ENCODE measurements at places on chromosomes 6 and 20. TPM values are rescaled to one million over a fixed set of nuclear protein-coding genes. Genes with fewer than 3 reads are reported as not detected.

OR2J3 gene
- not detected for total RNA-seq

- no peak overlapping the region for H3K4me3 ChIP-seq
- no peaks in the 10 kb centered on the region for H3K36me3 ChIP-seq
- no peak overlapping the region for H3K27ac ChIP-seq
- no peak for DNase-seq
- H3K27me3 ChIP-seq = peaks cover 8% of the 10 kb centered on the region
These were observed 219.0 kb downstream of the BMP7 start for GRCh38 chr20:57047281-57048026.

DNA sequence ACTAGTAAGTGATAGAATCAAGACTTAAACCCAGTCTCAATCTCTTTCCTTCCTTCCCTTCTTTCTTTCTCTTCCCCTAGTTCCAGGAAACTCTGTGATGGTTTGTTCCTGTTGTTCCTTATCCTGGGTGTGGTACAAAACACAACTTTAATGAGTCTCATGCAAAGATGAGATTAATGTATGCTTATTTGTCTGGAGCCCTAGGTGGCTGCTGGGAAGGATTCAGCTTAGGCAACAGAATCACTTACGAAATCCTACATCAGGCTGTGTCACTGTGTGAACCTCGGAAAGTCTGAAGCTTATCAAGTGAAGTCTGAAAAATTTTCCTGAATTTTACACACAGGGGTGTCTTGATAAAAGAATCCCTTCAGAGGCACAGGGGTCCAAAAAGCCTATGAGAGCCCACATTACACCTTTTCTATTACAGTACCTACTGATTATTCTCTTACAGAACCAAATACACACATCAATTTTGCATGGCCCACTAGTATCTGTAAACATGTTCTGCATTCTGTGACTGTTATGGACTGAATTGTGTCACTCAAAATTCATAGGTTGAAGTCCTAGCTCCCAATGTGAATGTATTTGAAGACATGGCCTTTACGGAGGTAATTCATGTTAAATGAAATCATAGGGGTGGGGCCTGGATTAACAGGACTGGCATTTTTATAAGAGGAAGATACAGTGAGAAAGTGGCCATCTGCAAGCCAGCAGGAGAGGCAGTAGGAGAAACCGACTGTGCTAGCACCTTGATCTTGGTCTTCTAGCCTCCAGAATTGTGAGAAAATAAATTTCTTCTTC is 144.7 kb downstream of the MYB start:
- peaks cover 6% of the 10 kb centered on the region for H3K4me1 ChIP-seq
- H3K27ac ChIP-seq = no peak overlapping the region
- no peaks in the 10 kb centered on the region for H3K36me3 ChIP-seq
- no peak overlapping the region for H3K4me3 ChIP-seq
- H3K27me3 ChIP-seq = no peaks in the 10 kb centered on the region

DEFB110 gene
- total RNA-seq = not detected

GGTLC1 gene
- total RNA-seq = not detected

HMGA1 gene
- total RNA-seq = 18.3 TPM

GRCh38 chr6:161214722-161215121 is 59.1 kb downstream of the AGPAT4 start:
- H3K4me3 ChIP-seq = no peak overlapping the region
- no peaks in the 10 kb centered on the region for H3K4me1 ChIP-seq
- H3K36me3 ChIP-seq = no peaks in the 10 kb centered on the region
- H3K27me3 ChIP-seq = no peaks in the 10 kb centered on the region
- H3K27ac ChIP-seq = no peak overlapping the region

DNA sequence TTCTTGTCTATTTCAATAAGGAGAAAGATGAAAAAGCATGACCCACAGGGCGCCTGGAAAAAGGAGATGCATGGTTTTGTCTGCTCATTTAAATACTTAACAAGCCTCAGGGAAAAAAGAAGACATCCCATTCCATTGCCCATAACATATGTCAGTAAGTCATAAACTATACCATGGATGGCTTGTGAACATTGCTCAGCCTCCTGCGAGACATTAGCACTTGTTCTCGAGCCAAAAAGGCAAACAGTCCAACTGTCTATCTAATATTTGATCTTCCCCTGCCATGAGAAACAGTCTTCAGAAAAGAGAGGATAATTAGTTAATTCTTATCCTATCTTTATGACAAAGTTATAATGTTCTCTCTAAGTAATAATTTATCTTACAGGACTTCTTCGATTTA is 527.4 kb downstream of the HACE1 start:
- H3K27ac ChIP-seq = no peak overlapping the region
- H3K4me3 ChIP-seq = no peak overlapping the region
- H3K36me3 ChIP-seq = no peaks in the 10 kb centered on the region
- DNase-seq = no peak
- no peaks in the 10 kb centered on the region for H3K27me3 ChIP-seq

DNA sequence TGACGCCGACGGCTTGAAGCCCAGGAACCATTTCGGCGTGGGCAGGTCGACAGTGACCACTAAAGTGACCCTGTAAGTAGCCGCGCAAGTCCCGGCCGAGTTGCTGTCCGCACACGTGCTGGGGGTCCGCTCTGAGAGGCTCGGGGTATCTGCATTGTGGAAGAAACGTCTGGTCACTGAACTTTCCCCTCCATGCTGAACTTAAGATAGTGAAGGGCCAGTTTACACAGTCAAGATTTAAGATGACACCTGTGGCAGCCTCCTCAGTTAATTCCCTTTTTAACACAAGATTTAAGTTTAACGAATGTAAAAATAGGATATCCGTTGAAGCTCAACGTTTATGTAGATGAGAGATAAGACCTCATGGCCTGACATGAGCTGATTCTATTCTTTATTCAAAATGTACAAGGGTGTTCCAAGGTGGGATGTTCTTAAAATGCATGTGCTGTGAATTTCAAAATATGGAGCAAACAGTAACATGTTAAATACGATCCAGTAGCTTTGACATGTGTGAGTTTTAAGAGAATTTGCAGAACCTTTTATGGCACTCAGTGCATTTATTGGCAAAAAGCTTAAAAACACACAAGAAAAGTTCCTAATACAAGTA is 116.2 kb downstream of the RTN4IP1 start:
- H3K36me3 ChIP-seq = no peaks in the 10 kb centered on the region
- peaks cover 14% of the 10 kb centered on the region for H3K27me3 ChIP-seq
- no peak for DNase-seq
- peaks cover 23% of the 10 kb centered on the region for H3K4me1 ChIP-seq

TCP11 gene
- total RNA-seq = 0.40 TPM

DNA sequence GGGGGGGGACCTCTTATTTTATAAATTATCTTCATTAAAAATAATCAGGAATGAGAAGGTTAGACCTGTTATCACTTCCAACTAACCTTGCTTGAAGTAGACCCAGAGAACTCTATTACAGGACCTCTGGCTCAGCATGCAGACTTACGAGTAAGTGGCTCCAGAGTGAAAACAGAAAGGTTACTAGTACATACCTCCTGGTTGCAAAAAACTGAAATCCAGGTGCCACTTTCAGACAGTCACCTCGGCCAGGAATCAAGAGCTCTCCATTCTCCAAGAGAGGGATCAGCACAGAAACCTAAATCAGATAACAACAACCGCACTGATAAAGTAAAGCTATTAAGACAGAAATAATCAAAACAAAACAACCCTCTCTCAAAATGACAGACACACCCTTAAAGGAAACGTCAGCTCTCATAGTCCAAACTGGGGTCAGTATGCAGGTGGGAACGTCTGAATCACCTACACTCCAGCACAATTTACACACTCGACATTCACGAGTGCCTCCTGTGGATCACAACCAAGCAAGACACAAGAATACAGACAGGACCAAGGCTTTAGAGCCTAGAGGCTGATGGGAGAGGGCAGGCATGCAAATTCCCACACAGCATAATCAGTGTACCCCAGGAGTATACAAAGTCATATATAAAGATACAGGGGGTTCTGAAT is 31.8 kb downstream of the MDN1 start:
- peaks cover 59% of the 10 kb centered on the region for H3K36me3 ChIP-seq
- H3K4me1 ChIP-seq = no peaks in the 10 kb centered on the region
- no peaks in the 10 kb centered on the region for H3K27me3 ChIP-seq
- no peak overlapping the region for H3K27ac ChIP-seq
- no peak for DNase-seq

FILIP1 gene
- 3.2 TPM for total RNA-seq

DNA sequence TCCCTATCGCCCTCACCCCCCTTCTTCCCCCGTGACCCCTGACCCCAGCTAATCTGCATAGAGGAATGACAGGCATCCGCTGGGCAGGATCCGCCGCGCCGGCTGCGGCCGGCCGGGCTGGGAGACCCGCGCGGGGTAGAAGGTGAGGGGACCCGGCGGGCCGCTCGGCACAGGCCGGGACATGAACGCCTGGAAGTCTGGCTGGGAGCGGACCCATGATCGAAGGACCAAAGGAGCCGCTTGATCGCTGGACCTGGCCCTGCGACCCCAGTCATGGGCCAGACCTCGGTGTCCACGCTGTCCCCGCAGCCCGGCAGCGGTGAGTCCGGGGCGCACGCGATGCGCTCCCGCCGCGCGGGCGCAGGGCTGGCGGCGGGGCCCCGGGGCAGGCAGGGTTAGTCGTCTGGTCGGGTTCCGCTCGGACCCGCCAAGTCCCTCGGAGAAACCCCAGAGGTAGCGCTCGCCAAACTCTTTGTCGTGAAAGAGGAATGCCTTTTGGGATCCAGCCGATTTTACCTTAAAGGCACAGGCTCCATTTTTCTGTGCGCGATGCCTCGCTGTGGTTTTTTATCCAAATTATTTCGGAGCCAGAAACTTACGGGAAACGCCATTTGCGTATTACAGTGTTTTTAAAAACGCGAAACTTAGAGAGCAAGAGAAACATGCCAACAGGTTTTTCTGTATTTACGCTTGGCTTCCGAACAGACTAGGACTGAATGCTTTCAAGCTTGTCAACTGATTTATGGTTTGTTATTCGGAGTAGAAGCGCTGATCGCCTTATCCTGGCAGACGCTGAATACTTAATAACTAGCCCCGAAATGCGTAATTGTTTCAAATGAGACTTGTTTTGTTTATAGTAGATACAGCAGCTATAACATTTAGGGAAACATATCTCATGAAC is at the start of gene PHACTR2:
PHACTR2 (plus strand) TSS at position 75 of the 901 bp plus-strand sequence; CDS start at position 274, 199 bp downstream.
- peak; percentile 86 for DNase-seq
- H3K27ac ChIP-seq = peak within 1 kb of the TSS; percentile 97
- H3K36me3 ChIP-seq = no peaks in the 10 kb centered on the region
- no peaks in the 10 kb centered on the region for H3K27me3 ChIP-seq
- peaks cover 3% of the 10 kb centered on the region for H3K4me1 ChIP-seq

- H3K27ac ChIP-seq = no peak overlapping the region
- H3K4me1 ChIP-seq = peaks cover 4% of the 10 kb centered on the region
- no peak overlapping the region for H3K4me3 ChIP-seq
- peaks cover 32% of the 10 kb centered on the region for H3K36me3 ChIP-seq
These were observed 16.7 kb upstream of the TBC1D20 start for GRCh38 chr20:478949-479429.

DNA sequence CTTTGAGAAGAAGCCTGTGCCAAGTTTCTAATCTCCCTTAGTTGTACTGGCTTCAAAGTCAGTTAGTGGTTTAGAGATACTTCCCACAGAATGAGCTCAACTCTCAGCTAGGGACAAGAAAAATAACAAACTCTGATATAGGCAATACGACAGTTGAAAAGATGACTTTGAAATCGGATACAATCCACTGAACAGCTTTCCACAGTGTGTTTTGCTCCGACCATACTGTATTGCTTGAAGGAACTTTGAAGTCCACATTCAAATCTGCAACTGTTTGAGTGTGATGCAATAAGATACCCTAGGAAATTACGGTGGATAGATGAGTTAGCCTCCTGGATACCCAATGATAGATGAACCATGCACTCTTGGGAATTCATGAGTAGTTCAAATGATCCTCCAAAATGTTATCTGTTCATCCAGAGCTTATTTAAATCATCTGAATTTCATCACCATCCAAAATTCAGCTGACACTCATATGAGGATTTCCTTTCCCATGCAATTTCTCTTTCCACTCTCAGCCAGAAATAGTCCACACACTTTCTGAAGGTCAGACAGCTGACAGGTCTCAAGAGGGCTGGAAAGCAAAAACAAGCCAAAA is 443.8 kb downstream of the HAO1 start:
- no peak overlapping the region for H3K27ac ChIP-seq
- H3K27me3 ChIP-seq = no peaks in the 10 kb centered on the region
- no peak overlapping the region for H3K4me3 ChIP-seq

IL17F gene
- not detected for total RNA-seq

DNA sequence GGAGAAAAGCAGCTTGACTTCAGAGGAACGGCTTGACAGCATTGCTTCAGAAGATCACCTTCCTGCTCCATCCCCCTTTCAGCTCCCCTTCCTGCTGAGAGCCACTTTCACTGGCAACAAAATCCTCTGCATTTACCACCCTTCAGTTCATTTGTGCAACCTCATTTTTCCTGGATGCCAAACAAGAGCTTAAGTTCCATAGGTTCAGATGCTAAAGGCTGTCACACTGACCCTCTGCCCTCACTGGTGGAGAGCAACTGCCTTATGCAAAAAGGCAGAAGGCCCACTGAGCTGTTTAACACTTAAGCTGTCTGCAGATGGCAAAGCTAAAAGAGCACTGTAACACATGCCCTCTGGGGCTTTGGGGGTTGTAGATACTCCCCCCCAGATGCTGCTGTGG is 131.2 kb upstream of the SPACA1 start:
- DNase-seq = no peak
- H3K27ac ChIP-seq = no peak overlapping the region
- H3K27me3 ChIP-seq = no peaks in the 10 kb centered on the region
- no peaks in the 10 kb centered on the region for H3K4me1 ChIP-seq

ARMH2 gene
- total RNA-seq = not detected

GPR6 gene
- not detected for total RNA-seq

BMP6 gene
- 5.2 TPM for total RNA-seq

GRCh38 chr6:10397756-10398445 is 17.0 kb downstream of the TFAP2A start:
- H3K36me3 ChIP-seq = no peaks in the 10 kb centered on the region
- DNase-seq = no peak
- no peaks in the 10 kb centered on the region for H3K4me1 ChIP-seq
- H3K4me3 ChIP-seq = no peak overlapping the region
- no peak overlapping the region for H3K27ac ChIP-seq

MYCT1 gene
- total RNA-seq = 6.1 TPM

DNA sequence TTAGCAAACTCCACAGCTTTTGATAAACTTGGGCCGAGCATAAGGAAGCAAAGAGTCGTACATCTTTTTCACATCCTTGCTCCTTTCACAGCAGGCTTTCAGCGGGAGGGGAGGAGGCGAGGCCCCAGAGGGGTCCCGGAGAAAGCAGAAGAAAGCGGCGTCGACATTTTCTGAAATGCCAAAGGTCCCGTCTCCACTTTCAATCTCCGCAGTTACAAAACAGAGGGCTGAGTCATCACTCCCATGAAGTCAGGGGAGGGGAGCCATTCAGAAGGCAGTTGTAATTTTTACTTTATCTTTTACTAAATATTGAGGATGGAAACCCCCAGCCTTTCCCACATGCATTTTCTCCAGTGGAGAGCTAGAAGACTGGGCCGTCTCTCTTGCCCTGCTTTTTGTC is 174.2 kb upstream of the THBS2 start:
- H3K4me1 ChIP-seq = peaks cover 7% of the 10 kb centered on the region
- H3K36me3 ChIP-seq = no peaks in the 10 kb centered on the region
- no peaks in the 10 kb centered on the region for H3K27me3 ChIP-seq
- H3K4me3 ChIP-seq = no peak overlapping the region
- peak overlapping the region; percentile 76 for H3K27ac ChIP-seq
- peak; percentile 70 for DNase-seq

C6orf89 gene
- 107 TPM for total RNA-seq

DNA sequence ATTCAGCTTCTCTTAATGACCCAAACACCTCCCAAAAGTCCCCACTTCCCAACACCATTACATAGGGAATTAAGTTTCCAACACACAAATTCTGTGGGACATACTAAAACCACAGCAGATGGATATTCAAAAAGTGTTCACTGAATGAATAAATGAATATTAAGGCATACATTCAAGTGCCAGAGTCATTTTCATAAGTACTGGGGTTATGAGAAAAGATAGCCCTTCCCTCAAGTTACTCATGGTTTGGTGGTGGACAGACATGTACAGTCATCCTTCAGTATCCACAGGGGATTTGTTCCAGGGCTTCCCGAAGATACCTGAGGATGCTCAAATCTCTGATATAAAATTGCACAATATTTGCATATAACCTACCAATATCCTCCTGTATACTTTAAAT is 50.4 kb downstream of the HS3ST5 start:
- no peak overlapping the region for H3K27ac ChIP-seq
